Upper lobe of left lung (tissue), 6 donors: ENCODE measurements at places on chromosomes 11 and 22. TPM values are rescaled to one million over a fixed set of nuclear protein-coding genes. Genes with fewer than 3 reads are reported as not detected.

Gene DEFB131B
- not detected for total RNA-seq

Gene PPFIA1
- 164 TPM for total RNA-seq

Gene GRAMD1B
- total RNA-seq, result 23.6 TPM

Gene KRTAP5-7
- not detected for total RNA-seq

Gene SESN3
- 39.1 TPM for total RNA-seq

Gene SHANK3
- 36.4 TPM for total RNA-seq

Gene RFPL1
- not detected for total RNA-seq

Gene PATE2
- not detected for total RNA-seq

Gene CASP12
- total RNA-seq, result 1.3 TPM

Gene GSTT2B
- total RNA-seq, result 9.7 TPM

Gene IGLL1
- total RNA-seq, result not detected

Gene PRODH
- 133 TPM for total RNA-seq

Gene OR8G5
- total RNA-seq, result not detected

Gene RAB39A
- total RNA-seq, result 2.5 TPM

Gene DNAL4
- total RNA-seq, result 14.7 TPM

Gene RNF26
- total RNA-seq, result 5.2 TPM

Gene SNX32
- 0.69 TPM for total RNA-seq

Gene HEPHL1
- total RNA-seq, result not detected

Gene INPP5J
- 28.3 TPM for total RNA-seq

Gene MAPK11
- total RNA-seq, result 9.1 TPM

Gene OR56A1
- not detected for total RNA-seq

Gene C1QTNF4
- total RNA-seq, result not detected

Gene TRMT2A
- total RNA-seq, result 82.5 TPM

Gene MS4A1
- 1.5 TPM for total RNA-seq

Gene RFPL3
- total RNA-seq, result not detected

Gene APOBEC3B
- 1.3 TPM for total RNA-seq

Gene ELF5
- 1.2 TPM for total RNA-seq

Gene MYOD1
- not detected for total RNA-seq

Gene OR5I1
- total RNA-seq, result not detected

Gene TRIM49
- not detected for total RNA-seq
